Iris pigment epithelial cell (primary cell): ENCODE measurements at places on chromosomes 5 and 9.

DNA sequence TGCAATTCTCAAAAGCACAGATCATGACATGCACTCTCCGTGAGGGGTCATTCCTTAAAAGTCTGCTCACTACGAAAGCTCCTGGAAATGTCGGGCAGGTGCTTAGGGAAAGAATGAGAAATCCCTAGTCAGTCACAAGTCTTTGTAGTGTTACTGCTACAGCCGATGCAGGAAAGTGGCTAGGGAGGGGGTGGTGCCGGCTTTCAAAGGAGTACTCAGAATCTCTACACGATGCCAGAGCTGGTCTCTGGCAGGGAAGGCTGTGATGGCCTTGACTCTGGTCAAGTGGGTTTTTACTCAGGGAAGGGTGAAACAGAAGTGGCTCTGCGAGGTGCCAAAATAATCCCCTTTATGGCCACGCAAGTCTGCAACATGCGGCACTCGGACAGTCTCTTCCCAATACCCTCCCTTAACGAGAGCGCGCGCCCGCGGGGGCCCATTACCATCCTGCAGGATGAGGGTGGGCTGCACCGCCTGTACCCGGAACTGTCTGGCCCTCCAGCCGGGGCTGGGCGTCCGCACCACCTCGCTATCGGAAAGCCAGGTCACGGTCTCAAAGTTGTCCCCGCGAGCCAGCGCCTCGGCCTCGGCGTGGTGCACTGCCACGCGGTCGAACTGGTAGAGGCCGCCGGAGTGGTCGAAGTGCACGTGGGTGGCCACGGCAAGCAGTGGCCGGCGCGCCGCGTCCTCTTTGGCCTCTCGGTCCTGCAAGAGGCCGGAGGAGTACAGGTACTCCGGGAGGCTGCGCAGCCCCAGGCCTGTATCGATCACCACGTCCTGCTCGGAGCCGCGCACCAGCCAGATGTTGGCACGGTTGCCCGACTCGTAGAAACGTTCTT lies 956 bp downstream of the MBLAC2 start:
- peak; percentile 31 for DNase-seq

DNA sequence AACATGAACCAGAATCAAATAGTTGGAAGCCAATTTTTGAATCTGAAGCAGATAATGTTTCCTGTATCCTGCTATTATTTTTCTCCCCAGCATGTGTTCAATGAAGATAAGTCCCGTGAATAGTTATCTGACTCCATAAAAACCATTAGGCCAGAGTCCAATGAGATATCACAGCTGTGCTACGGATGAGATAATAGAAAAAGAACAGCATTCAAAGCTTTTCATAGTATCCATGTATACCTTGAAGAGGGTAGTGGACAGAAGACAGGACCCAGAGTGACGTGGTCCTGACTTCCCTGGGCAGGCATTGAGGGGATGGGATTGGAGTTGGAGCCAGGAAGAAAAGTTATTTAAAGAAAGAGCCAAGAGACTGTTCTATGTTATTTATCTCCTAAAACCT lies 50.7 kb upstream of the C6 start:
- DNase-seq: no peak

GRCh38 chr5:151086905-151087360 lies 6.1 kb upstream of the TNIP1 start:
- no peak for DNase-seq

GRCh38 chr5:118115791-118116190 lies 872.6 kb downstream of the DTWD2 start:
- no peak for DNase-seq

- no peak for DNase-seq
Measured at GRCh38 chr5:178434016-178434761, 156.0 kb downstream of the COL23A1 start.

GRCh38 chr9:91427873-91428272 lies 4.2 kb upstream of the NFIL3 start:
- peak; percentile 76 for DNase-seq

GRCh38 chr5:84430863-84431663 lies 46.4 kb upstream of the EDIL3 start:
- DNase-seq: no peak

DNA sequence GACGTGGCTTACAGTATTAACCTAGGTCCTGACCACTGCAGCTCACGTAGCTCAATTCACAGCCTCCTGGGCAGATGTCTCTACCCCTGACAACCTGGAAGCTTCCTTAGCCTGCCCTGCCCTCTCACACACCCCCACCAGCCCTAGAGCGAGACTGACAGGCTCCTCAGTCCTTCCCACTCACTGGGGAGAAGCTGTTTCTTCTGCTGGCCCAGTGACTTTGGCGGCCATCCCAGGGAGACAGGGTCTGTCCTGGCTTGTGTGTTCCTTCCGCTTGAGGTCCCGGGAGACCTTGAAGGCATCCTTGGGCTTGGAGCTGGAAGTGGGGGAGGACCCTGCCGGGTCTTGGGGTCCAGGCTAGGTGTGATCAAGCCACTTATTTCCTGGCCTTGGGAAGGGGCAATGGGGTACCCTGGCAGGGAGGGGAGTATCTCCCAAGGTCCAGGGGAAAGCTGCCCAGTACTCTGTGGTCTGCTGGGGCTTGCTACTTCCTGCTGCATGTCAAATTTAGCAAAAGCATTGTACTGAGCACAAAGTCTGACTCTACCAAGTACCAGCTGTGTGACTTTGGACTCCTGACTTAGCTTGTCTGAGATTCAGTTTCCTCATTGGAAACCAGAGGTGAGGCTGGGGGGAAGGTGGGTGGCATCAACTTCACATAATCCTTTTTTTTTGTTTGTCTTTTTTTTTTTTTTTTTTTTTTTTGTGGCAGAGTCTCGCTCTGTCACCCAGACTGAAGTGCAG lies 1.9 kb downstream of the MIGA2 start:
- no peak for DNase-seq

GRCh38 chr9:126700903-126701812 lies 87.4 kb downstream of the LMX1B start:
- DNase-seq: no peak

- no peak for DNase-seq
Measured at GRCh38 chr5:178307267-178308045, 74.9 kb upstream of the PHYKPL start.

DNA sequence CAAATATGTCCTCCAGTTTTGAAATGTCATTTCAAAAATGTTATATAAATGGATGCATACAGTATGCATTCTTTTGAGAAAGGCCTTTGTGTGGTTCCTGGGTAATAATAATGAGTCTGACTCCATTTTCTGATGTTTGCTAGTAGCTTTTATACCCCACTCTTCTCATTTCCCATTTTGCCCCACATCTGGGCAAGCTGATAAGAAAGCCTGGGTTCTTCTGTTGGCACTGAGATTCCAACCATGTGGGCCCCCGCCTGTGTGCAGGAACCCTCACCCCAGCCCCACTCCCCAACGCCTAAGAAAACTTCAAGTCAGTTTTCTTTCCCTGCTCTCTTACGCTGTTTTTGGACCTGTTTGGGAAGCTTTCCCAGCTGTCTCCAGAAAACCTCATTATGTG lies 89.4 kb downstream of the SNX18 start:
- no peak for DNase-seq

DNA sequence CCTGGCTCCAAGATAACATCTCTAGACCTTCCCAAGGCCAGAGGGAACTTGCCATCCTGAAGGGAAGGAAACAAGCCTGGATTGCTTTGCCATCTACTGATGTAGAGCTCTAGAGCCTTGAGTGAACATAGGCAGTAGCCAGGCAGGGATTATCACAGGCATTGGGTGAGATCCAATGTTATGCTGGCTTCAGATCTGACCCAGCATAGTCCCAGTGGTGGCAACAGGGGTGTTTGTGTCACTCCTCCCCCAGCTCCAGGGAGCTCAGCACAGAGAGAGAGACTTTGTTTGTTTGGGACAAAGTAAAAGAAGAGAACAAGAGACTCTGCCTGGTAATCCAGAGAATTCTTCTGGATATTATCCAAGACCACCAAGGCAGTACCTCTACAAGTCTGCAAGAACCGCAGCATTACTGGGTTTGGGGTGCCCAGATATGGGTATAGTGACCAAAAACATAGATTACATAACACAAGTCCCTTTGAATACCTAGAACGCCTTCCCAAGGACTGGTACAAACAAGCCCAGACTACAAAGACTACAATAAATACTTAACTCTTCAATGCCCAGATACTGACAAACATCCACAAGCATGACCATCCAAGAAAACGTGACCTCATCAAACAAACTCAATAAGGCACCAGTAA lies 137.6 kb upstream of the DAPK1 start:
- DNase-seq: no peak
